Amniotic stem cell (primary cell): ENCODE measurements at places on chromosomes 4 and X.

DNA sequence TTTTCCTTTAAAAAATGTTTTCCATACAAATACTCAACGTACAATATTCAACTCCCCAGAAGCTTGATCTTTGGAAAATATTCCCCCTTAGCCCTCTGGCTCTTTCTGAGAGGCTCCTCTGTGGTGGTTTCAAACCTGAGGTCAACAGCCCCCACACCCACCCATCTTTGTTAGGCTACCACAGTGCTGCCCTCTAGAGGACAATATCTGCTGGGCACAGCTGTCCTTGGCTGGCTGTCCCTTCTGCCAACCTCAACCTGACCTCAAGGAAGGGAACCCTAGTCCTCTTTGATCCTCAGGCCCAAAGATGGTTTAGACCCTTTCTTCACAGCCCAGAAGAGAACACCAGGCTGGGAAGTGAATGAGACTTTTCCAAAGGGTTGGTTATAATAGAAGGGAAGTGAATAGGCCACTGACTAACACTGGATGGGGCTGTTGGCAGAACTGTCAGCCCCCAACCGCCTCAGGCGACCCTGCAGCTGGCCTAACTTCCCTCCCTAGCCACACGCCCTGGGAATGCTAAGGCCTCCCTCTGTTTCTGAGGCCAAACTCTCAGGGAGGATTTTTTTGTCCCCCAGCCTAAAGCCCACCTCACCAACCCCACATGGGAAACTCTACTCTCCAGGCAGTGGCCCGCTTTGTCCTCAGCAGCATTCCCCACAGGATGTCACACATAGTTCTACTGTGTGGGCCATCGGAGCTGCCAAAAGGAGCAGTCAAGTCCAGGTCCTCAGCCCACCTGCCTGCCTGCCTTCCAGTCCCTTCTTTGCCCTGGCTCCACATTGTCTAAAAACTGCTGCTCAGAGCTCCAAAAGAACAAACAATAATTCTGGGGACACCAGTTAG, 34.3 kb downstream of the NYX start:
- no peak for DNase-seq

GRCh38 chrX:7115557-7115956, 32.0 kb upstream of the STS start:
- DNase-seq, result no peak

DNA sequence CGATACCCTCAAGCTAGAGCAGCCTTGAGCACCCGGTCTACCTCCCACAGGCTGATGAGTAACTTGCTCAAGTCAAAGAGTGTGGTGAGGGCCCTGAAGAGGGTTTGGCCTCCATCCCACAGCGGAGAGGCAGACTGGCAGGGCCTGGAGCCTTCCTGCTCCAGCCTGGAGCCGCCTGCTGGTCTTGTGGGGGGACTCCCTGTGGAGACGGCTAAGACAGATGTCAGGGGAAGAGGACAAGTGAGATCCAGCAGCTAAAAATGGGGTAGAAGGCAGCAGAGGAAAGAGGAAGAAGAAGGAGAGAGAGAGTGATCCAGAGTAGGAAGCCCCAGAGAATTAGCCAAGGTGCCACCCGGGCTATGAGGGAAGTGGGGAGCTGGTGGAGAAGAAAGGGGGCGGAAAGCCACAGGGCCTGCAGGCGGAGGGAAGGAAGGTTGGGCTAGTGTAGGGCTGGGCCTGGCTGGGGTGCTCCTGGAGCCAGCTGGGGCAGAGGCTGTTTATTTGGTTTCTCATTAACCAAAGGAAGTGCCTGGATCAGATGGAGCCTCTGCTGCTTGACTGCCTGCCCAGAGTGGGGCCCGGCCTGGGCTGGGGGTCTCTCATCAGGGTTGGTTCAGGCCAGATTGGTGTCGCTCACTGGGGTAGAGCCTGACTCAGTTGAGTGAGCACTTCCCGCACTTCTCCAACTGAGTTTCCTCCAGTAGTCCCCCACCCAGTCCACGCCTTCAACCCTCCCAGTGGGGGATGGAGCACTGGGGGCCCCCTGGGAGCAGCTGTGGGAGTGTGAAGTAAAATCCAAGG, 14.2 kb downstream of the EFNB1 start:
- no peak for DNase-seq

GRCh38 chr4:55329012-55329411, 17.0 kb upstream of the SRD5A3 start:
- no peak for DNase-seq

DNA sequence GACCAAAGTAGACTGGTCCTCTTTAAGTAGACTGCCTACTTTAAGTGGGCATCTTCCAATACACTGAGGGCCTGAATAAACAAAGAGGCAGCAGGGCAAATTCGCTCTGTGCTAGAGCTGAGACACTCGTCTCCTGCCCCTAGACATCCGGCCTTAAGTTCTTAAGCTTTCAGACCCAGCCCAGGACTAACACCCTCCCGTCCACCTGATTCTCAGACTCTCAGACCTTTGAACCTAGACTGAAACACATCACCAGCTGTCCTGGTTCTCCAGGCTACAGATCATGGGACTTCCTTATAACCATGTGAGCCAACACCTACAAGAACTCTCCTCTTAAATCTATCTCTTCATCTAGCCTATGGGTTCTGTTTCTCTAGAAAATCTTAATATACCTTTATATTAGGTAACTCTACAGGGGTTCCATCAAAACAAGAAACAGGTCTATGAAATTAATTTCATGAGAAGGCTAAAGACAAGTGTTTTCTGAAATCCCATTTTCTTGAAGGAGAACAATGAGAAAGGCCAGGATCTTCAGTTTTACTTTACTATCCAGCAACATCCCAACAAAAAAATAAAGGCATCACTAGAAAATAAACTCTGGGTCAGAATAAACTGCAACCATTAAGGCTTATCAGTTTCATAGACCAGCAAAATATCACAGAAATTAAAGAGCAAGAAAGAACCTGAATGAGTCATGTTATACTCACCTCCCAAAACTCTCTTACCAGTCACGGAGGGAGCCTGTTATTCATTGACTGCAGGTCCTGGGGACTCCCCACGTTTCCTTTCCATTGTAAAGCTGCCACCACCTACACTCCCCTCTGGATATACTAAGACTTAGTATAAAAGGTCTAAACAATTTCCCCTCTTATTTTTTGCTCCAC, 14.8 kb downstream of the ADGRA3 start:
- DNase-seq, result no peak

DNA sequence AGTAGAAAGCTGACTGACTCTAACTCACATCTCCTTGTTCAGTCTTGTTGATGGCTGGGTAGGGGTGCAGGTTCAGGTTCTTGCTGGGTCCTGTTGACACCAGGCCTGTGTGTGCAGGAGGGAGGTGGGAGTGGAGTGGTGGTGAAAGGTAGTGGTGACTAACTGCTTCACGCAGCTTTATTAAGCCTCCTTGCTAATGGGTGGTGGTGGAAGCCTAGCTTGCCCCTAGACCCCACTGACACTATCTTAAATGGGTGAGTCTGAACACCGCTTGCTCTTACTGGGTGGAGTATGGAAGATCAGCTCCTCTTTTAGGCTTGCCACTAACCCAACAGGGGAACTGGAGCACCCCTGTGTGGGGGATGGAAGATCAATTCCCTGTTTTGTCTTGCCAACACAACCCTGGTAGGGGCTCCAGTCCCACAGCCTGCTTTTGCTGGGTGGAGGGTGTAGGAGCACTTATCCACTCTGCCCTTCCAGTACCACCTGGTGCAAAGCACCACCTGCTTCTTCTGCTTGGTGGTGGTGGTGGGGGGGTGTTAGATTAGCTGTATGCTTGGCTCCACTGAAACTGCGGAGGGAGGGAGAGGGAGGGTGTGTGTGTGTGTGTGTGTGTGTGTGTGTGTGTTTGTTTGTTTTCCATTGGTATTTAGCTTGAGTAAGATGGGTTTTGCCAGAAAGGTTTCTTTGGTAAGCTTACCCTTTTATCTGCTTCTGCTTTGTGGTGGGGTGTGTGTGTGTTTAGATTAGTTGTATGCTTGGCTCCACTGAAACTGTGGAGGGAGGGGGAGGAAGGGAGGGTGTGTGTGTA, 25.6 kb downstream of the KDM6A start:
- DNase-seq, result no peak

DNA sequence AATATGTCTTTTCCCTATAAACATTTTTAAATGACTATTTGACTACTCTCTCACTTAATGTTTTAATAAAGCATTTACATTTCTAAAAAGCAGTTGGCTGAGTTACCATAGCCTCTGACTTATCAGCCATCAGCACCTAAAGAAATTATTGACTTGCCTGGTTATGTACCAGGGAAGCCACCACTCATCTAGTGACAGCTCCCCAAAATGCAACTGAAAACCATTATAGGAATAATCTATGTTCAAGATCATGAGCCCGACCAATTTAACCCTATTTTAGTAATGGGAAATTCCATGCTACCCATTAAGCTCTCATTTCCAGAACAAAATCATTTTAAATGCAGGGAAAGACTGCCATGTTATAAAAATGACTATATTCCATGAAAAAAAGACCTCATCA, 34.4 kb downstream of the HDX start:
- DNase-seq, result no peak

DNA sequence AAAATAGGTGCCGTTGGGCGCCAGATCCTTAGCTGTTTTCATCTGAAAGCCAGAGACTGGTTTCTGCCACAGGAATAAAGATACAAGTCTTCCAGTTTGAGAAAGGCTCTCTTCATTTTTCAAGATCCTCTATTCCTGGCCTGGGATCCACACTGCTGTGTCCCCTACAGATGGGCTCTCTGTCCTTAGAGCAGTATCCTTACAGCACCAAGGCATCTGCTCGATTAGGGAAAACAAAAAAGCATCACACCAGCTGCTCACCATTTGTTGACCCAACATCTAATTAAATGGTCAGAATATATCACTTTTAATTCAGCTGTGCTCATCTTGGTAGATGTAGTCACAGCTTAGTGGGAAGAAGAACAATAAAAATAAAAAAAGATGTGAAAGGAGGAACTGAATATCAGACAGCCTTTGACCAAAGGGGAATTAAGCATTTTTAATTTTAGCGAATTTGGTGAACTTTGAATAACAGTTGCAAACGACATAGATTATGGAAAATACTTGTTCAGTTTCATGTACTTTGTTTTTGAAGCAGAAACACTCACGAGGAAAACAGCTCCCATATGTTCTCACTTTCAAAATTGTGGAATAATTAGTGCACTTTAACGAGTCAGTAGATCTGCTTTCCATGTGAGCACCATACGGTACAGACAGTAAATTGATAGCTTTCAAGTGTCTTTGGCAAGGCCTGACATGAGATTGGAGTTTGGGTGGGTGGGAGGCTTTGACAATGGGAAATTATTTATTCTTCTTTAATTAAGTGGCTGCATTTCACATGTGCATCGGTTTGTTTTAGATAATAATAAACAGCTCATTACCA, 148.4 kb upstream of the CLNK start:
- no peak for DNase-seq

DNA sequence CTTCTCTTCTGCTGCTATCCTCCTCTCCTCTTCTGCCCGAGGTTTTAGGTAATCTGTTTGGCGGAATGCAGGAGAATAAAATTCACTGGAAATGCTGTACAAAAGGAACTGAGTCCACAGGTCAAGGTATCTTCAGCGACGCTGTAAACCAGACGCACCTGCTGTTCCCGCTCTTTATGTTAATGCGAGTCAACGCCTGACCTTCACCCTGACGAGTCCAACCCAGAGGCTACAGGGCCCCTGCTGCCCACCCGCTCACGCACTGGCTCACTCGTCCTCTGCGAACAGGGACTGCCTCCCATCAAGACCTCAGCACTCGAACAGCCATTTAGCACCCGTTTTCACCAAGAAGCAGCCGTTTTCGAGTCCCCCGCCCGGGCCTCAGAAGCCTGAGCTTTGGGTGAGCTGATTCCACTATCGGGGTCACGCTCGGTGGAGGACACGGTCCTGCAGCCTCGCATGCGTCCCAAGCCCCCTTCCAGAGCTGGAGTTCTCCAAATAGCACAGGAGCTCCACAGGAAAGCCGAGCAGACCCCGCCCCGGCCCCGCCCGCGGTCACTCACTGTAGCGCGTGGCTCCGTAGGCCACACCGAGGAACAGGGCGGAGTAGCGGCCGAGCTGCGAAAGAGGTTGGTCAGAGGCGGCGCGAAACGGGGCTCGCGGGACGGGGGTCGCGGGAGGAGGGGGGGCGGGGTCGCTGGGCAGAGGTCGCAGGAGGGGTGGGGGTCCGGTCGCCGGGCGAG, 556 bp downstream of the ATP5ME start:
- DNase-seq, result no peak

GRCh38 chr4:17517664-17518063, 2.7 kb downstream of the CLRN2 start:
- no peak for DNase-seq

DNA sequence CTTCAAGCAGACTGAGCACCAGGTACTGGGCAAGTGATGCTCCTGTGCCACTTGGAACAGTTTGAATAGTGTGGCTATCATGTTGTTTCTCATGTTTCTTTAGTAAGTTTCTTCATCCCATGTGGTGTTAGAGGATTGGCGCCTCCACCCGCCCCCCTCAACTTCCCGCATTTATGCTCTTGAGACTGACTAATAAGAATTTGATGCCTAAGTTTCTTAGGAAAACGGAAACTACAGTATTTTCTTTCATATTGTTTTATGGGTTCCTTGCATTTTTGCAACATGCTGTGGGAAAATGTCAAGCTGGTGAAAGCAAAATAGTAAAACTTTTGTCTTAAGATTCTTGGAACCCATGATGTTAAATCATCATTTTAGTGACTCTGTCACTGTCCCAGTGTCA, 101.2 kb upstream of the SLC4A4 start:
- no peak for DNase-seq

GRCh38 chrX:48961585-48962091, 4.2 kb upstream of the OTUD5 start:
- no peak for DNase-seq

DNA sequence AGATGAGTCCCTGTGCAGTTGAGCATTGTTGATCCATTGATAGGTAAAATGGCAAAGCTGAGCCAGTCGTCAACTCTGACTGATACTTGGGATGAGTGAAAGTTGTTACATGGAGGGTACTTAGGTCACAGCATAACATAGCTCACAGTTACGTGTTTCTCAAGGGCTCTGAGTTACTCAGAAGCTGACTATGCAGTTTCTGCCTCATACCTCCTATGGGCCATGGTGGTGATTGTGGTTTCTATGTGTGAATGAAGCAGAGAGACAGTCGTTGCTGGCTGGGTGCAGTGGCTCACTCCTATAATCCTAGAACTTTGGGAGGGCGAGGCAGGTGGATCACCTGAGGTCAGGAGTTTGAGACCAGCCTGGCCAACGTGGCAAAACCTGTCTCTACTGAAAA, 30.8 kb downstream of the FRMPD3 start:
- no peak for DNase-seq

- DNase-seq, result no peak
These were observed 162.5 kb downstream of the BANK1 start for GRCh38 chr4:101952985-101953384.

- no peak for DNase-seq
These were observed 69.8 kb downstream of the RGS12 start for GRCh38 chr4:3362431-3363287.

GRCh38 chrX:33138677-33139249, 72.6 kb downstream of the DMD start:
- no peak for DNase-seq
